LHCN-M2 (cell line): ENCODE measurements at places on chromosomes 16 and 17. TPM values are rescaled to one million over a fixed set of nuclear protein-coding genes. Genes with fewer than 3 reads are reported as not detected.

FBXL16 gene
- total RNA-seq = 0.13 TPM in 1 of 2 replicates, not detected in the other

PMFBP1 gene
- 0.06 and 0.11 TPM in 2 replicates for total RNA-seq

KRTAP4-5 gene
- not detected in 2 replicates for total RNA-seq

TAC4 gene
- total RNA-seq = not detected in 2 replicates

RAB37 gene
- 0.19 and 0.34 TPM in 2 replicates for total RNA-seq
